ENCODE measurements at places on chromosomes 13 and 19.

- DNase-seq: no peak
These were observed 368.8 kb downstream of the TDRD3 start for GRCh38 chr13:60765700-60766411.

DNA sequence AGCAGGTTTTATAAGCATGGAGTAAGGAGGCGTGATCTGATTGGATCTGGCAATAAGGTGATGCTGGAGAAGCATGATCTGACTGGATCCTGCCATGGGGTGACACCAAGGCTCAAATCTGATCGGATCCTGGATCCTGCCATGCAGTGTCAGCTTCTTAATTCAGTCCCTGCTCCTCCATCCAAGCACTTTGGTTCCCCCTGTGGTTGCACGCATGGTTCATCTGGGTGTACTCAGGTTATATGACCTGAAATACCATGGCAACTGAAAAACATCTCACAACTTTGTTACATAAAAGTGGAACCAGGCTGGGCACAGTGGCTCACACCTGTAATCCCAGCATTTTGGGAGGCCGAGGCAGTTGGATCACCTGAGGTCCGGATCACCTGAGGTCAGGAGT lies 17.6 kb upstream of the KLK4 start:
- DNase-seq: no peak

DNA sequence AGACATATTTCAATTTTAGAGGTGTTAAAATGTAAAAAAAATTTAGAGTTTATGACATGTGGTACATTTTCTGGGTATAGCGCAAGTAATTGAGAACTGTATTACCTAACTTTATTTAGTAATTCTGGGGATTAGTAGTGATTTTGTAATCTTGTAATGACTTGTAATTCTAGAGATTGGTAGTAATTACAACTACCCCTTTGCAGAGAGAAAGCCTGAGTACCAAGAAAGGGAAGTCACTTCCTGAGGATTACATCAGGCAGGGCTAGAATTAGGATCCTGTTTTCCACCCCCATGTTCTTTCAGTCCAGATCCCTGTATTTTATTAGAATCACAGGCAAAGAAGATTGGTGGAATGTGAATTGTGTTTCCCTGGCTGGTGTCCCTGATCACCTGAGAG lies 274.9 kb downstream of the KCNRG start:
- DNase-seq: peak; percentile 50

DNA sequence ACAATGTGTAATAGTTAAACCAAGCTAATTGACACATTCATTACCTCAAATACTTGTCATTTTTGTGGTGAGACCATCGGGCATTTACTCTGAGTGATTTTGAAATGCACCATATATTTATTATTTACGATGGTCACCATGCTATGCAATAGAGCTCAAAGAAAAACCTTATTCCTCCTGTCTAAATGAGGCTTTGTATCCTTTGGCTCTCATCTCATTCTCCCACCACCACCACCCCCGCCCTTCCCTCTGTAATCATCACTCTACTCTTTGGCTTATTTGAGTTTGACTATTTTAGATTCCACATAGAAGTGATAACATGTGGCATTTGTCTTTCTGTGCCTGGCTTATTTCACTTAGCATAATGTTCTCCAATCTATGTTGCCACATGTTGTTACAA lies 124.9 kb downstream of the CYSLTR2 start:
- DNase-seq: no peak

DNA sequence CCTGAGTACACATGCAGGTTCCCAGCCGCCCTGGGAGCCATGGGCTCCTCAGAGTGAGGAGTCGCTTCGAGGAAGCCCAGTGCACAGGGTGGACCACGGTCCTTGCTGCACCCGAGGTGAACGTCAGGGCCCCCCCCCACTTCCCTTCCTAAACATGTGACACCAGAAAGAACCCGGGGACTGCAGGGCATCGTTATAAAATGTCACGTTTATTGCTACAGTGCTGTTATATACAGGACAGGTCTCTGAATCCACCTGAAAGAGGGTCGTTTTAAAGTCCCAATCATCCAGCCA lies 3.8 kb upstream of the UQCR11 start:
- DNase-seq: no peak

DNA sequence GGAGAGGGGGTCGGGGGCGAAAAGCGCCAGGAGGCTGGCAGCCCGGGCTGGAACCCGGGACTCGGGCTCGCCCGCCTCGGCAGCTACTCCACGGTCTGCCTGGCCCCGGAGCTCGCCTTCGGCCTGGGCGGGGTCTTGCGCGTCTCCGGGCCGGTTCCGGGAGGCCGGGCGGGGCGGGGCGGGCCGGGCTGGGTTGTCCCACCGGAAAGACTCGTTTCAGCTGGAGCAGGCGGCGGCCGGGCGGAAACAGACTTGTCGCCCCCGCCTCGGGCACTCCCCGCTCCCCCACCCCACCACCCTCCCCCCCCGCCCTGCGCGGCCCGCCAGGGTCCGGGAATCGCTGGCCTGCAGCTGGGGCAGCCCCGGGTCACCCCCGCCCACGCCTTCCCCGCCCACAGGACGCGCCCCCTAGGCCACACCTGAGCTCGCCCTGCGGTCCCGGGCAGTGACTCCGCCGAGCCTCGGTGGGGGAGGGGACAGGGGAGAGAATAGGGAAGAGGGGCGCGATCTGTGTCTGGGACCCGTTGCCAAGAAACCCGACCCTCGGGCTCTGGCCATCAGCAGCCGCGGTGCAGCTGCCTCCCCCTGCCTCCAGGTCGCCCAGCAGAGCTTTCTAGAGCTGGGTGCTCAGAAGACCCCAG lies 109.4 kb downstream of the KCTD15 start:
- DNase-seq: no peak

- DNase-seq: no peak
These were observed 1.2 kb downstream of the RCBTB2 start for GRCh38 chr13:48531416-48532255.

- no peak for DNase-seq
These were observed 8.0 kb downstream of the SGTA start for GRCh38 chr19:2774953-2775555.
